ENCODE measurements at places on chromosomes 2 and 18.

GRCh38 chr2:122007577-122007976, 252.1 kb downstream of the TSN start:
- DNase-seq: no peak

GRCh38 chr18:76356666-76357065, 138.4 kb downstream of the ZNF516 start:
- DNase-seq: no peak

- DNase-seq: no peak
Measured at GRCh38 chr2:46306330-46306751, 9.1 kb downstream of the EPAS1 start.

GRCh38 chr2:226860087-226860486, 24.2 kb downstream of the RHBDD1 start:
- no peak for DNase-seq

- DNase-seq: no peak
Measured at GRCh38 chr2:28311660-28312249, 80.9 kb upstream of the FOSL2 start.

DNA sequence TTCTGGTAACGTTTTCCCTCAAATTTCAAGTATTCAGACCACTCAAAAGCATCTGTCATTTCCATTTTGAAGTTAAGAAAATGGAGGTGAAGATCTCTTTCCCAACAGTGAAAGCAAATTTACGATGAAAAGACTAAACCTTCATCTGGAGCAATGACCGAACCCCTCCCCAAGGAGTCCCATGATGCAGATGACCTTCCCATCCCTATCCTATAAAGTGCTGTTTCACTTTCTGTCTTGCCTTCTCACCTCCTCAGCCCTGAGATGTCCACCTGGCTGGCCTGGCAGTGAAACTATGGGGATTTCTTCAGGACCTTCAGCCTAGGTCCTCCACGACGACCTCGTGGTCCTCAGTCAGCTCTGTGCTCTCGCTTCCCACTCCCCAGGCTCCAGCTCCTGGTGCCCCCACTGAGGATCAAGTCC, 925 bp upstream of the NPC1 start:
- no peak for DNase-seq

GRCh38 chr2:65456886-65457285, 24.5 kb upstream of the SPRED2 start:
- DNase-seq: no peak

GRCh38 chr18:69996417-69996816, 48.7 kb upstream of the CD226 start:
- no peak for DNase-seq

DNA sequence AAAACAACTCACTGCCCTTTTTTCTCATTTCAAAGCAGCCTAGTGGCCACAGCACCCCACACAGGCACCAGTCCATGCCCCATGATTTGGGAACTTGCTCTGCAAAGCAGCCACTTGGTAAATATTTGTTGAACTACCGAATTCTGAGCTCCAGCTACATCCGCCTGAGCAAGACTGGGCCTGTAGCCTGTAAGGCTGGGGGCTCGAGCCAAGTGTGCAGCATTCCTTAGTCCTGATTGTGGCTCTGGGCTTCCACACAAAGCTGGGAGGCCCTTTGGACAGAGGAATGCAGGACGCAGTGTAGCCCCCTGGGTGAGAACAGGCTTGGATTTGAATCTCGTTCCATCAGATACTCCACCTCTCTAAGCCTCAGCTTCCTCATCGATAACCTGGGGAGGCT, 88.4 kb downstream of the ACTR2 start:
- DNase-seq: no peak

DNA sequence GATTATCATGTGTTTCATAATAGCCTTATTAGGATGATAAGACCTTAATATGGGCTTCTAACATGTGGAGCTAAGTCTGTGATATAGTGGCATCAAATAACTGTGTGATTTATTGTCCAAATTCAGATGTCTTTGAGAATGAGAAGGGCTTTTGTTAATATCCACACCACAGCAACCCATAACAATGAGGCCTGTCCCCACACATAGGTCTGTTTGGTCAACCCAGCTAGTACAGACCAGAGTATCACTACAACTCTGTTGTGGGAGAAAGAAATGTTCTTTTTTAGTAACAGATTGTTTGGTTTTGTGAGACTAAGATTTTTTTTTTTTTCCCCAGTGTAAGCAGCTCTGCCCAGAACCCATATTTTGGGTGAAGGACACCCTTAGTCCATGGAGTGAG, 439.2 kb downstream of the PIK3C3 start:
- DNase-seq: no peak

GRCh38 chr2:136065907-136066306, 52.0 kb downstream of the CXCR4 start:
- DNase-seq: no peak

DNA sequence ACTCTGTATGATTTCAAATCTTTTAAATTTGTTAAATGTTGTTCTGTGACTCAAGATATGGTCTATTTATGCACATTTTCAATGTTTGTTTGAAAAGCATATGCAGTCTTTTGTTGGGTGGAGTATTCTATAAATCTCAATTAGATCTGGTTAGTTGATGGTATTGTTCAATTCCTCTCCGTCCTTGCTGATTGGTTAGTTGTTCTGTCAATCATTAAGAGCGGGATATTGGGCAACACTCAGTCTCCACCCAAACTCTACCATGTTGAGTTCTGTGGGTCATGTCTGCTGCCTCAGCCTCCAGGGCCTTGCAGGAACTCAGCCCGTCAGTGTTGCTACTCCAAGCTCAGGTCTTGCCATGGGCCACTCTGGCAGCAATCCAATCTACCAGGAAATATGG, 118.9 kb downstream of the VWA3B start:
- DNase-seq: no peak

GRCh38 chr2:196435189-196435588, 204.3 kb upstream of the CCDC150 start:
- no peak for DNase-seq

GRCh38 chr2:134080386-134081089, 173.3 kb upstream of the MGAT5 start:
- DNase-seq: no peak

DNA sequence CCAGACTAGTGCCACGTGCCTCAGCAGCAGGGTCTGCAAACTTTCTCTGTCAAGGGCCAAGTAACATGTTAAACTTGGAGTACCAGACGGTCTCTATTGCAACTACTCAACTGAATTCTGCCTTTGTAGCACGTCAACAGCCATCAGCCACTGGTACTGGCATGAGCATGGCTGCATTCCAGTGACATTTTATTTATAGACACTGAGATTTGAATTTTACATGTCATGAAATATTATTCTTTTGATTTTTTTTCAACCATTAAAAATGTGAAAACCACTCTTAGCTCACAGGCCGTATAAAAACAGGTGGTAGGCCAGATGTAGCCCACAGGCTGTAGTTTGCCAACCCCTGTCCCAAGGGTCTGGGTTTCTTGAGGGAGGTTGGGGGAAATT, 199.7 kb downstream of the TPGS2 start:
- no peak for DNase-seq

DNA sequence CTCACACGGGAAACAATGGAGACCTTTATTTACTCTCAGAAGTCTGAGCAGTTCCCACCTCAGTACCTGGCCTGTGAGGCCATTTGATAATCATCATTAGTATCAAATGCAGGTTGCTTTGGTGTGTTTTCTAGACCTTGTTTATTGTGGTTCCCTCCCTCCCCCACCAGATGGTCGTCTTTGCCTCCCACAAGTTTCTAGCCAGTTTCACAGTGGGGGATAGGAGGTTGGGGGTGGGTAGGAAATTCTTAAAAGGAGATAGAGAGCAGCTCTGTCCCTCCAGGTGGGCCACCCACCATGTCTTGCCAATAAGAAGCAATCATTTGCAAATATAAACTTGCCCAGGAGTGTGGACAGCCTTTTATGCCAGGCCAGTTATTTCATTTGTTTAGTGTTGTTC, 31.3 kb downstream of the SETBP1 start:
- DNase-seq: no peak

GRCh38 chr2:239006622-239007285, 158.9 kb downstream of the TWIST2 start:
- DNase-seq: no peak

Measured in stimulated activated CD8-positive, alpha-beta memory T cell treated with anti-CD3 and anti-CD28 coated beads, Interleukin-7, amount 100 ng/mL, for 24 hours (primary cell).